ENCODE measurements at places on chromosomes 6 and 20. TPM values are rescaled to one million over a fixed set of nuclear protein-coding genes. Genes with fewer than 3 reads are reported as not detected.

Gene SLC22A2
- not detected for total RNA-seq

Gene OR2B6
- 0.26 TPM for total RNA-seq

Gene DSE
- total RNA-seq, result 5.4 TPM

Gene WRNIP1
- total RNA-seq, result 69.1 TPM

Gene SMPDL3A
- 1.8 TPM for total RNA-seq

Measured in Panc1 (cell line).